ENCODE measurements at places on chromosomes 1 and 21.
A peak's percentile ranks its signal among the peaks of the same experiment; 100 is the strongest.

DNA sequence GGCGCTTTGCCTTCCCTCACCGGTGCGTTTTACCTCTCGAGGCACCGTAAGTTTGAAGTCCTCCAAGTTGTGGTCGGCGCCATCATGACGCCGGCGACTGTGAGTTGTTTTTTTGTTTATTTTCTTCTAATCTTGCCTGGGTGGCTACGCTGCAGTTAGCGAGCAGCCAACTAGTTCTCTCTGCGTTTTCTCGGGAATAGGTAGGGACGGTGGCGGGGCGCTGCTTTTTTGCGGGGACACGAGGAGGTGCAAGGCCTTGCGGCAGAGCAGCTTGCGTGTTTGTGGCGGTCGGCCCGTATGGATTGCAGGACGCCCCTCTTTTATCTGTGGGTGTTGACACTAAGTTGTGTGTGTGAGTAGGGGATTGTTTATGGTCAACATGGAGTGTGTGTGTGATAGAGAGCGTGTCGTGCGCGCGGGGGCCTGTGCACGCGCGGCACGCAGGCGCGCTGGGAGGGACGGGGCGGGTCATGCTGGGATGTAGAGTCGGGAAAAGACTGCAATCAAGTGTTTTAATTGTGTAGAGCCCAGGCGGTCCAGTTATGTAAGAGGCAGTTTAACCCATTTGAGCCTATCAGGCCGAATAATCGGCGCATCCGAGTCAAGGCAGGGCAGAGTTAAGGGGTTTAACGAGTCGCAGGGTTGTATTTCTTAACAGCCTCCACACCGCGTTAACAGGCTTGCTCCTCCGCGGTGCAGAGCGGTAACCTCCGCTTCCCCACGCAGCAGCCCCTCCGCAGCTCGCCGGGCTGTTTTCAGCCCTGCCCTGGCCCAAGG, 1.2 kb upstream of the NEGR1 start:
- DNase-seq, result peak; percentile 94

GRCh38 chr1:217088521-217089284, 365.5 kb upstream of the ESRRG start:
- peak; percentile 48 for DNase-seq

DNA sequence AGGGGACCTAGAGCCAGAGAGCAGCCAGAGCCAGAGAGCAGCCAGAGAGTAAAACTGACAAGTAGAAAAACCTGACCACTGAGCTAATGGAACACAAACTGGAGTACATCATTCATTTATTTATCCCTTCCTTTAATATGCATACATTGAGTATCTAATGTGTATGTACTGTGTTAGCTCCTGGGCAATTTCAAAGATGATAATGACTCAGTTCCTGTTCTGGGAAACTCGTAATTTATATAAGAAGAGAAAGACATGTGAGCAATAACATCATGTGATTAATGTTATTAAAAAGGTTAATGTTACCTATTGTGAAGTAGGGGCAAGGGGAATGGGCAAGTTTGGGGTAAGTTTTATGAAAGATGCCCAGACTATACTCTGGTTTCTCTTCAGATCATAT, 199.9 kb downstream of the TNR start:
- no peak for DNase-seq

GRCh38 chr21:46048926-46049889, 48.7 kb upstream of the COL6A2 start:
- peak; percentile 28 for DNase-seq

DNA sequence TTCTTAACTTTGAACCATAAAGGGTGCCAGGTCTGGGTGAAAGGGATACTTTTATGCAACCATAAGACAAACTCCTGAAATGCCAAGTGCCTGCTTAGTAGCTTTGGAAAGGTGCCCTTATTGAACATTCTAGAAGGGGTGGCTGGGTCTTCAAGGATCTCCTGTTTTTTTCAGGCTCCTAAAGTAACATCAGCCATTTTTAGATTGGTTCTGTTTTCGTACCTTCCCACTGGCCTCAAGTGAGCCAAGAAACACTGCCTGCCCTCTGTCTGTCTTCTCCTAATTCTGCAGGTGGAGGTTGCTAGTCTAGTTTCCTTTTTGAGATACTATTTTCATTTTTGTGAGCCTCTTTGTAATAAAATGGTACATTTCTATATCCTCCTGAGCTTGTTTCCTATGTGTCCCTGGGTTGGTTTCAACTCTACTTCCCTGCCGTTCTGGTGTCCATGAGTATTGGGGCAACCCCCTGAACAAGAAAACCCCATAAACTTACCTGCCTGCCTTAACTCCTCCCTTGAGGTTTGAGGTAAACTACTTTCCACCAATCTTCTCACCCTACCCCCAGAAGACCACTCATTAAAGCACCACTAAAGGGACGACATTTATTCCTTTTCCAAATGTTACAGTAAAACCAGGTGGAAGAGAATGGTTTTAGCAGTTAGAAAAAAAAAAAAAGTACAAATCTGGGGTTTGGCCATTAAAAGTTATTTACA, 2.6 kb downstream of the MARCKSL1 start:
- no peak for DNase-seq

DNA sequence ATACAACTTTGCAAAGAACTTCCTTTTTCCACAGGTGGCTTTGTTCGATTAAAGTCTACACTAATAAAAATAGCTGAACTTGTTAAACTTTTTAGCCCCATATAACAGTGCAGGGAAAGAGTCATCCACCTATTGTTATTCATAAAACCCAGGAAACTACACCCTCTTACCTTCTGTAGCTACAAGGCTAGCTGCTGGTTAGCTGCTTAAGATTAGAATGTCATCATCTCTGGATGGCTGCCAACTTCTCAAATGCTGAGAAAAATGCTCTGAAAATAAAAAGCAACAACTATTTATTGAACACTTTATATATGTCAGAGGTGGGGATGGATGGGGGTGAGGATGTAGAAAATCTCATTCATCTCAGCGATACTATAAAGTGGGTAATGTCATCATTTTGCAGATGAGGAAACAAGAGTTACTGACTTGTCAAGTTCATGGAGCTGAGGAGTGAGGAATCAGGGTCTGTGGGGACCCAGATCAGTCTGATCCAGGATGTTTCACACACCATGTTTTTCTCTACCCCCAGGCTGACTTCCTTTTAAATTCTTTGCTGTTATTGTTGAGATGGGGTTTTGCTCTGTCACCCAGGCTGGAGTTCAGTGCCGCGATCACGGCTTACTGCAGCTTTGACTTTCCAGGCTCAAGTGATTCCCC, 17.1 kb downstream of the ATP5PF start:
- DNase-seq, result no peak

DNA sequence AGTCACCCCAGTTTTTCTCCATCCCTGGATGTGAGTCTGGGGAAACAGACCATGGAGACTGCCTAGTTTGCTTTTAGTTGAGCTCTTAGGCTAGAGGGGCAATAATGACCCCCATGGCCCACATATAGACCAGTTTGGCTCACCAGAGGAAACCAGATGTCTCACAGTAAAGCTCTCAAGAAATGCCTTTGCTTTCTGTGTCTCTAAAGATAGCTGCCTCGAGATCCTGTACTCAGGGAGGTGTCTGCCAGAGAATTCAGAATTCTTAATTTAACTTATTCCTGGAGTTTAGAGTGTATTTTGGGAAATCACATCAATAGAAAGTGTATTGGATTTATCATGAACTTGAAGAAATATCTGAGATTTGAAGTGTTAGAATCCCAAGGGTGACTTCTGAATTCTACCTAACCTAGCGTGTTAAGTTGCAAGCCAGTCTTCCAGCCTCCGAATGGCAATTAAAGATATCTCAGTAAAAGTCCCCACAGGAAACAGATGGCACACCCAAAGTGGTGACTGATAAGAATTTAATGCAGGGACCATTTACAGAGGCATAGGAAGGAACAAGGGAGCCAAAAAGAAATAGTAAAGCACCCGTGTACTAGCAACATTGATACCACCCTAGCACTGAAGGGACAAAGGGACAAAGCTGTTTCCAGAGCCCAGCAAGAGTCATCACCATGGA, 37.1 kb downstream of the STYXL2 start:
- no peak for DNase-seq

- no peak for DNase-seq
These were observed 102.4 kb downstream of the SLC45A1 start for GRCh38 chr1:8420318-8420717.

- DNase-seq, result no peak
These were observed 34.9 kb downstream of the PLXNA2 start for GRCh38 chr1:208209286-208209685.

DNA sequence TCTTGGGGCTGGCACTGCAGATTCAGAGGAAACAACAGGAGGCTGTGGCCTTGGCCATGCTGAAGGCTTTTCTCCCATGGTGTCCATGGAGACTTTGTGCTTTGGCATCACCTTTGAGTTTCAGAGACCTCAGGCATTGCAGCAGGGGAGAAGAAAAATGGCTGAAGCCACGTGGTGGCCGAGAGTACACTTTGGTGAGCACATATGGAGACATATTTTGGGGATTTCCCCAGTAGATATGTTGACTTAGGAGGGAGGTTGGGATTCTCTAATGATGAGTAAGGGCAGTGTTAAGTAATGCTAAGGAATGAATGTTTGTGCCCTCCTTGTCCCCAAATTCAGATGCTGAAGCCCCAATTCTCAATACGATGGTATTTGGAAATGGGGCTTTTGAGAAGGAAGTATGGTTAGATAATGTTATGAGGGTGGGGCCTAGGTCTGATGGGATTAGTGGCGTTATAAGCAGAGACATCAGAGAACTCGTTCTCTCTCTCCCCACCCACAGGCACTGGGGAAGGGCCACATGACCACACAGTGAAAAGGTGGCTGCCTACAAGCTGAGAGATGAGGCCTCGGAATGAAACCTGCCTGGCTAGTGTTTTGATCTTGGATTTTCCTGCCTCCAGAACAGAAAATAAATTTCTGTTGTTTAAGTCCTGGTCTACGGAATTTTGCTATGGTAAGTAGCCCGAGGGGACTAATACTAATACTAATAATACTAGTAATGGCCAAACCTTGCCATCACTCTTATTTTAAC, 98.6 kb downstream of the TBX19 start:
- no peak for DNase-seq

DNA sequence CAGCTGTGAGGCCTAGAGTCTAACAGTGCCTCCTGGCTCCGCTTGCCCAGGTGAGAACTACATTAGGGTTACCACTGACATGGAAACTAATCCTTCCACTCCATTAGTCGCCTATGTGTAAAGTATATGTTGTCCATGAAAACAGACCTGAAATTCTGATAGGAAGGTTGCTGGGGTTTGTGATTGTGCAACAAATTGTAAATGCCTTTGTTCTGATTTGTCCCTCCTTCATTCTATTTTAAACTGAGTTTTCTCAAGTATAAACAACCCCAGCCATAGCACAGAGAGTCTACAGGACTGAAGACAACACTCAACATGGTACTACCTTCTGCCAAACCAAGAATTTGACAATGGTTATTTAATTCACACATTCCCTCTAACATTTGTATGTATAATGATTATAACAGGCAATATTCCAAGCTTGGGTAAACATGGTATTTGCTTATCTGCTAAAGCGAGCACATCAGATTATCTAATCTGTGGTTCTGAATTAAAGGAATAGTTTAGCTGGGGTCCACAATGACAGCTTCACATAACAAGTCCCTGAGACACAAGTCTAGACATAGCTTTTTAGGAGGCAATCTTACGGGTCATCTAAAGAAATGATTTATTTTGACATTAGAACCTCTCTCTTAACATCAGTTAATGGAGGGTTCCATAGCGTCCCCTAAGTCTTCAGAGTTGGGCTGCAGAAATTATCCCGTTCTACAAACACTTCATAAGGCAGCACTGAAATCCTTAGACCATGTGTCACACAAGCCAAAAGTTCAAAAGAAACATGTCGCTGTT, 633.0 kb downstream of the SMYD3 start:
- DNase-seq, result no peak

DNA sequence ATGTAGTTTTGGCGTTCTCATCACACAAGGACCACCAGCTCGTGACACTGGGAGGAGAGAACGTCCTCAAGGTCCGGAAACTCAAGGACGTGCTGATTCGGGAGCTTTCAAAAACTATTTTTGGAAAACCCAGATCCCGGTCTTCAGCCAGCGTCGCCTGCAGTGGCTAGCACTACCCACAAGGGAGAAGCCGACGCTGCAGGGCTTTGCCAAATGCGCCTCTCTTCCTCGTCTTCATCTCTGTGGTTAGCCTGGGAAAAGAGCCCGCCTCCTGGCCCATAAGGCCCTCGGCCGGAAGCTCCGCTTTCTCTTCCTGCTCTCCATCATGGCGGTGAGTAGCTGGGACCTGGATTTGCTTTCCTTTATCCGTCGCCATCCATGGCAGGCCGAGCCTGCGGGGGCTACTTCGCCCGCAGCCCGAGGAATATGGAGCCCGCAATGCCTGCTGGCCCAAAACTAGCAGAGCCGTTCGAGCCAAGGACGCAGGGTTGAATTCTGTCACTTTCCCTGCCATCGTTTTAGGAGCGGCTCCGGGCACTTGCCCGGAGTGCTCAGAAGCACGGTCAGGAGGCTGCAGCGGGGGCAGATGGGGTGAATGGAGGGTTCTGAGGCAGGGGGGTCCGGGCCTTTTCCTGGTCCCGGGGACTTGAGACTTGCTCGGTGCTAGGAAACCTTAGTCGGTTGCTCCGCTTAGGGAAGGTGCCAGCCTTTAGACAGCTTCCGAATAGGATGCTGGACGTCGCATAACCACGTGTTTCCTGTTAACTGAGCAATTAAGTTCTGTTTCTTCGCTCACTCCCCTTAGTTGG, at the start of gene RPL11:
Gene RPL11 (plus strand): TSS at position 308 of the 809 bp plus-strand sequence. CDS start 18 bp downstream, at position 326.
- DNase-seq, result peak; percentile 96

DNA sequence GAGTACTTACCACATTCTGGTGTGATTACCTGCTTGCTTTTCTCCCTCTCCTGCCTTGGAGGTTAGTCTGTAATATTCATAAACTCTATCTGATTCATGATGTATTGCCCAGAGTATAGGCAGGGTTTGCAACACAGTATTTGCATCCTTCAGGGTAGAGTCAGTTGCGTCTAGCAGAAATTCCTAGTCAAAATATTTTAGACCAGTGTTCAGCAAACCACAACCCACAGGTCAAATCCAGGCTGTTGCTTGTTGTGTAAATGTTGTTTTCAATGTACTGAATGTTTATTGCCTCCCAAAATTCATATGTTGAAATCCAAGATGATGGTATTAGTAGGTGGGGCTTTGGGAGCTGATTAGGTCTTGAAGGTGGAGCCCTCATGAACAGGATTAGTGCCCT, 82.9 kb downstream of the NGF start:
- no peak for DNase-seq

GRCh38 chr1:223269006-223269405, 95.0 kb downstream of the SUSD4 start:
- no peak for DNase-seq

GRCh38 chr1:233904633-233905415, at the start of gene SLC35F3:
Gene SLC35F3, plus strand, starts transcription at chr1:233904676.
- no peak for DNase-seq

- DNase-seq, result no peak
These were observed 50.3 kb upstream of the SCYL3 start for GRCh38 chr1:169943963-169944526.

- no peak for DNase-seq
These were observed 47.8 kb downstream of the CHRM3 start for GRCh38 chr1:239434181-239434580.

DNA sequence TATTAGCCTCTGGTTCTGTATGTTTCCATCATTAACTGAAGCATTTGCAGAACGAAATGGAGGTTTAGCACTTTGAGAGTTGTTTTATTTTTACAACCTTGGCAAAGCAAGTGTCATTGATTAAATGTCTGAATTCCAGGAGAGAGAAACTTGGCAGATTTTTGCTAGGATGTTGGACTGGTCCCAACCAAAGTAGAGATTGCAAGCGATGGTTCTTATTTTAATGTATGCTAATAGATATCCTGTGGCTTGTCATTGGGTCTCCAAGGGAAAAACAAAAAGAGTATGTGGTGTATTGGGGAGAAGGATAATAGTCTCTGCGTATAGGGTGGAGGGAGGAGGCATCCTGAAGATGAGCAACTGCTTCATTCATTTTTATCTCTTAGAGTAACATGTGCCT, 457.2 kb upstream of the RUNX1 start:
- no peak for DNase-seq

- DNase-seq, result no peak
These were observed 36.8 kb downstream of the NTPCR start for GRCh38 chr1:232987046-232987773.
